NCI-H510A (cell line): ENCODE measurements at places on chromosomes 5 and 9.

- no peak for DNase-seq
Measured at GRCh38 chr9:21096901-21097255, 19.1 kb upstream of the IFNB1 start.

DNA sequence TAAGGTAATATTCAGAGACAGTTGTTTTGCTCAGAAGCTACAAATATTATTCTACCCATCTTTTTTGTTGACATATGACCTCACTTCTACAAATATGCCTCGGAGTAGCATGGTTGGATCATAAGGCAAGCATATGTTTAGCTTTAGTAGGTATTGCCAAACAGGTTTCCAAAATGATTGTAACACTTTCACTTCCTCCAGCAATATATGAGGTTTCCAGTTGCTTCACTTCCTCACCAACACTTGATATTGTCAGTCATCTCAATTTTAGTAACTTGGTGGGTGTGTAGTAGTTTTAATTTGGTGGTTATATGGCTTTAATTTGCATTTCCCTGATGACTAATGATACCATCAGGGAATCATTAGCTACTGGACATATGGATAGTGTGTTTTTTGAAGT, 46.7 kb downstream of the TNFSF8 start:
- DNase-seq, result no peak

DNA sequence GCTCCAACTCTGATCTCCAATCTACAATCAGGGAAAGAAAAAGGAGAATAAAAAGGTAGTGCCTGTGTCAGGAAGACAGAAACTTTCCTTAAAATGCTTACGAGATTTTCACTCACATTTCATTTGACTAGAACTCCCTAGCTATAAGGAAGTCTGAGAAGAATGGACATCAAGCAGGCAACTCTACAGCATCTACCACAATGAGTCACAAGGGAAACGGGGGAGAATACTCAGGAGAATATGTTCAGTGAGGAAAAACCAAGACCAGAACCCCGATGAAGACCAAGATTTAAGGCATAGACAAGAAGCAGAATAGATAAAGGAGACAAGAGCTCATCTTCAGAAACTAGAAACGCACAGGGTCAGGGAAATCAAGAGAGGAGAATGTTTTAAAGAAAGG, 9.0 kb upstream of the SETD9 start:
- no peak for DNase-seq

GRCh38 chr5:40233268-40233667, 446.4 kb upstream of the PTGER4 start:
- no peak for DNase-seq

GRCh38 chr9:33125461-33125860, 41.7 kb downstream of the B4GALT1 start:
- DNase-seq, result no peak

DNA sequence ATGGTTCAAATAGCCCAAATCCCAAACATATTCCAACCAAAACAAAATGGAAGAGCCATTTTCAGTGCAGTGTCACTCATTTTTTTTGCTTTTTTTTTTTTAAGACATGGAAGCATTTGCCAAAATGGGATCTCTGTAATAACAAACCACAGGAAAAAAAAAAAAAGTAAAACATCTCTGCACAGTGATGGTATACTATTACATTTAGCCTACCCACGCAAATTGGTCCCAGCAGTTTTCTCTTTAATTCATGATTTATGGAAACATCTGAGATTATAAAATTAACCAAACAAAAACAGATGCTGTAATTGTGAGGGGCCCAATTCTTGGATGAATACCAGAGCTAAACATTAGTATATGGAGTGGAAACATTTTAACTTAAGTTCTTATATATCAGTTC, 566.6 kb downstream of the ZNF608 start:
- DNase-seq, result no peak

DNA sequence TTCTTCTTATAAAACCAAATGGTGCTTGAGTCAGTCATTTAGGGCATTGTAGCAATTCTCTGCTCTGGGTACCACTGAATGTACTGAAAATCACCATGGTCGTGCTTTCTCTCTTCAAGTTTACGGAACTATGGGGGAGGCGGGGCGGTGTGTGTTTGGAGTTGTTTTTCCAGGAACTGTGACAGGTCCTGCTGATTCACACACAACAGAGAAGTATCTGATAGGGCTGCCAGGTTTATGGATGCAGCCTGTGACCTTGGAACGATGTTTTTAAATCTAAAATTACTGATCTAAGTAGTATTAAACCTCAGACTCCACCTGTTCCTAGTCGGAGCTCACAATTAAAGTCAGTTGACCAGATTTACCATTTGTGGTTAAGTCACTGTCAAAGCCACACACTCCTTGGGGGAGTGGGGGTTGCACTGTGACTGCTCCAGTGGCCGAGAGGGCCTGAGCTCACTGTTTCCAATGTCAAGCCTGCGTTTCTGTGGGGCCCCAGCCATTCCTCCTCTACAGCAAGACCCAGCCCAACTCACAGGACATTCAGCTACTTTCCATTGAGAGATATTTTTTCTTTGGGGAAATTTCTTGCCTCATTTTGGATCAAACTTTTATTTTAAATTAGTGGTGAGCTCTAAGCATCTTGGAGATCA, 44.4 kb downstream of the GADD45G start:
- no peak for DNase-seq

DNA sequence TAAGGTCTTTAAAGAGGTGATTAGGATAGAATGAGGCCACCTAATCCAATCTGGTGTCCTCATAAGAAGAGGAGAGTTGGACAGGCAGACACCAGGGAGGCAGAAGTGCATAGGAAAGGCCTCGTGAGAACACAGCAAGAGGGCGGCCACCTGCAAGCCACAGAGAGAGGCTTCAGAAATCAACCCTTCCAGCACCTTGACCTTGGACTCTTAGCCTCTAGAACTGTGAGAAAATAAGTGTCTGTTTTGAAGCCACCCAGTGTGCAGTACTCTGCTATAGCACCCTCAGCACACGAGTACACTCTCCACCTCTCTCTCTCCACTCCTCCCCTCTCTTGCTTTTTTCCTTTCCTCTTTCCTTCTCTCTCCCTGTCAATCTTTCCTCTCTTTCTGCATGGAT, 26.8 kb downstream of the NIPAL4 start:
- no peak for DNase-seq

- no peak for DNase-seq
Measured at GRCh38 chr9:78438211-78438610, 141.3 kb downstream of the PSAT1 start.

GRCh38 chr9:133943781-133944745, 48.1 kb downstream of the VAV2 start:
- no peak for DNase-seq

- no peak for DNase-seq
Measured at GRCh38 chr9:133772581-133772980, 34.4 kb upstream of the SARDH start.

DNA sequence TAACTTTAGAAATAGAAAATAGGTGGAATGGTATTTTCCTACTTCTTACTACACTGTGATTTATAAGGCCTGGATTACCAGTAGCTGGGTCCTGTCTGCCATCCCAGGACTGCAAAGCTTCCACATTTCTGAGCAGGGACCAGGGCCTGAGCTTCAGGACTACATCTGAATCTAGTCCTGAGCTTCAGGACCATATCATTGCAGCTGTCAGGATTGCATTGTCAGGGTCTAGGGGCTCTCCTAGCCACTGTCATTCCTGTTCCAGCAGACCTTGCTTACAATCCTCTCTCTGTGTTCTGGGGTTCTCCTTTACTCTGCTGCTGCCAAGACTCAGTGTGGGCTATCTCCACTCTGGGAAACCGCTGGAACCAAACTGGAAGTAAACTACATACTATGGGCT, 16.3 kb downstream of the RAB3C start:
- DNase-seq, result no peak

- DNase-seq, result no peak
Measured at GRCh38 chr9:35725362-35725761, 6.6 kb downstream of the TLN1 start.

DNA sequence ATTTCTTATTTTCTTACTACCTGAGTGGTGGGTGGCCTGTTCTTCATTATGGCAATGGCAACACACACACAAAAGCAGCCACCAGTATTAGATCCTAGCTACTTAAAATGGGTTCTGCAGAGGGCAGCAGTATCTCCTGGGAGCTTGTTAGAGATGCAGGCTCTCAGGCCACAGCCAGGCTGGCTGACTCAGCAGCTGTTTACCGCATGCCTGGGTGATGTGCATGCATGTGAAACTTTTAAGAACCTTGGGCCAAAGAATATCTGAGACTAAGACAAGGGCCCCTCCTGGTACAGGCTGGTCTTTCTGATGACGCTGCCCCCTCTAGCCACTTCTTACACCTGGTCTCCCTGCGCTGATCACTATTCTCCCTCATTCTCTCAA, 399.0 kb downstream of the MED10 start:
- DNase-seq, result no peak

DNA sequence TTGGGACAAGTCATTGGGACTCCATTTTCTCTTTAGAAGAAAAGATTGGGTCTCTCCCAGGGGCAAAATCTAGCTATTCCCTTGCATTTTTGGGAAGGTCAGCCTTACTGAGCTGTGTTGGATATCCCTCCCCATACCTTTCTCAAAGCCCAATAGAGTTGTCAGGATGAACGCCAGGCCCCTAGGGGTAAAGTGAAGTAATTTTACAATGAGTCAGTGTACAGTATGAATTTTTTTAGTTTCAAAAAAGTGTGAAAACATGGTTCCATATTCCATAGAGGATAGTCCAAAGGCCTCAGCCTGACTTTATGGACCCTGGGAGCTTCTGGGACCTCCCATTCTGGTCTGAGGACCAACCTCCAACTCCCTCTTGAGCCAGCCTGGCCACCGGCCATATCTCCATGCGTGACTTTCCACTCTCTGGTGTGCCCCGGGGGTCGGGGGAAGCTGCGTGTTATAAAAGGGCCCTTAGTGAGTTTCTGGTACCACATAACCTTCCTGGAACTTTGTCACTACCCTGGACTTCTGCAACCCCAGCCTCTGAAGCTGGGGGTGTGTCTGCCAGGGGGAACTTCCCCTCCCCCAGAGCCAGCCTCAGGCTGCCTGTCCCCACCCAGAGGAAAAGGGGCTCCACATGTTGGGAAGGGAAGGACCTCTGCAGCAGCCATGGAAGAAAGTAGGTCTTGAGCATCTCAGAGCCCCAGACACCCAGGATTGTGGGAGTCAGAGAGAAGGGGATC, 52.4 kb upstream of the SYNPO start:
- no peak for DNase-seq

DNA sequence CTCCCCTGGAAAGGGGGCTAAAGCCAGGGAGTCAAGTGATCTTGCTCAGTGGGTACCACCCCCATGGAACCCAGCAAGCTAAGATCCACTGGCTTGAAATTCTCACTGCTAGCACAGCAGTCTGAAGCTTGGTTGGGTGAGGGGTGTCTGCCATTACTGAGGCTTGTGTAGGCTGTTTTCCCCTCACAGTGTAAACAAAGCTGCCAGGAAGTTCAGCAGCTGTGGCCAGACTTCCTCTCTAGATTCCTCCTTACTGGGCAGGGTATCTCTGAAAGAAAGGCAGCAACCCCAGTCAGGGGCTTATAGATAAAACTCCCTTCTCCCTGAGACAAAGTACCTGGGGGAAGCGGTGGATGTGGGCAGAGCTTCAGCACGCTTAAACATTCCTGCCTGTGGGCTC, 17.1 kb upstream of the EPB41L4A start:
- DNase-seq, result no peak

DNA sequence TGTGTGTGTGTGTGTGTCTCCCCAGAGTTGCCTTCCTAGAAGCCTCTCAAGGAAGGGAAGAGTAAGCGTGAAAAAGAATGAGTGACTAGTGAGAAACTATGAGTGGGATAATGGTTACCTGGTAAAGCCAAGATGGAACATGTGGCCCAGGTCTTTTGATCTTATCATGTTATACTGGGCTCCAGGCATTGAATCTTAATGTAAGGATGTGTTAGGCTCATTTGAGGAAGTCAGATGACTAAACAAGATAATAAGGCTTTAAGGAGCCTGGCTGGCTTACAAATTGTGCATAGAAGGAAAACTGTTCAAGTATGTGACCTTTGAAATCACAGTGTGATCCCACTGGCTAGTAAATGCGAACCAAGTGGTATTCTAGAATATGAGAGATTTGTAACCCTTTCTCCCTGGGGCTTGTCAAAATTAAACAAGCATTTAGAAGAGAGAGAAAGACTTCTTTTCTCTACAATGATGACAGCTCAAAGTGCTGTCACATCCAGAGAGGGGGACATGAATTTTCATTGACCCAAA, 29.9 kb upstream of the HMHB1 start:
- DNase-seq, result no peak

- DNase-seq, result no peak
Measured at GRCh38 chr5:96977228-96977627, 41.3 kb downstream of the LNPEP start.

DNA sequence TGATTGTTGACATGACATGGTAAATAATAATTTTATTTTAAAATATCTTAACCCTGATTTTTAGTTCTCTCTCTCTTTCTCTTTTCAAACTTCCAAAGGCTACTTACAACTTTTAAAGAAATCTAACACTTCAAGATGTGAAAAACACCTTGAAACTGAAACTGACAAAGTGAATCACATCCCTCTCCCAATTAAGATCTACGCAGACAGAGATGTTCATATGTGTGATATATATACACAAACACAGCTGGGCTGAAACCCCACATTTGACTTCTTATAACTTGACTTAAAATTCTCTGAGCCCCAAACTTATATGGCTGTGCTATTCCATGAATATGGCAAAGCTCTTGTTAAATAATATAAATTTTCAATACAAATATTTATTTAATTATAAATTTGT, 261.2 kb upstream of the PTPRD start:
- no peak for DNase-seq

DNA sequence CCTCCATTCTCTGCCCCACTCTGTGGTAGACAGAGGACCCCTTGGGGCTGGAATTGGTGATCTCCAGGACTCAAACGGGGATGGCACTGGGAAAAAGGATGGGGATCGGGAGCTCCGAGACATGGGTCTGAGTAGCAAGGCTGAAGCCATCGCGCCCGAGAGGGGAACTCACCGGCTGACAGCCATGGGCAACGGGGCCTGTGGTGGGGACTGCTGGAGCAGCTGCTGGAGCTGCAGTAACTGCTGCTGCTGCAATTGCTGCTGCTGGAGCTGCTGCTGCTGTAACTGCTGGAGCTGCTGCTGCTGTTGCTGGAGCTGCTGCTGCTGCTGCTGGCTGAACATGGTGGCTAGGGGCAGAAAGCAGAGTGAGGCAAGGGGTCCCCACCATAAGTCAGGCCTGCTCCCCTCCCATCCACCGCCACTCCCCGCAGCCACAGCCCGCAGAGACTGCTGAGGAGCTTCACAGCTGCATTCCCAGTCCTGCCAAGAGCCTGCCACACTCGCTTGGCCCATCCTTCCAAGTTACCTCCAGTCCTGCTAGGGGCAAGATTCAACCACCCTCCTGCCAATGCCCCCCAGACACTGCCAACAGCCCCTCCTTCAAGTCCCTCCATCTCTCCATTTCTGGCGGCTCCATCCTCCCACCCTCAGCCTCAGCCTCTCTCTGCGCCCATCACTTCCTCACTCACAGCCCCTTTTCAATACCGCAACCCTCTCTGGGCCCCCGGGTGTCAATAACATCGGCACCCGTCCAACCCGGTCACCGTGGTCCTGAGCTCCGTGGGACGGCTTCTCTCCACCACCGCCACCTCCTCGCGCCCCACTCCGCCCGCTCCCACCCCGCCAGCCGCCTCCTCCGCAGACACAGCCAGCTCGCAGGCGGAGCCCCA, 611 bp downstream of the CIZ1 start:
- DNase-seq, result no peak

- DNase-seq, result no peak
Measured at GRCh38 chr5:154567155-154567554, 89.1 kb upstream of the HAND1 start.
